ENCODE measurements at places on chromosomes 2 and 18.

- no peak for DNase-seq
Observed at GRCh38 chr2:121281694-121282093, 3.3 kb downstream of the TFCP2L1 start.

- no peak for DNase-seq
Observed at GRCh38 chr2:223050900-223051504, 988 bp upstream of the KCNE4 start.

- DNase-seq: no peak
Observed at GRCh38 chr2:81894451-81894990, 1590.0 kb upstream of the LRRTM1 start.

GRCh38 chr2:161983866-161984265, 90.1 kb downstream of the DPP4 start:
- DNase-seq: no peak

DNA sequence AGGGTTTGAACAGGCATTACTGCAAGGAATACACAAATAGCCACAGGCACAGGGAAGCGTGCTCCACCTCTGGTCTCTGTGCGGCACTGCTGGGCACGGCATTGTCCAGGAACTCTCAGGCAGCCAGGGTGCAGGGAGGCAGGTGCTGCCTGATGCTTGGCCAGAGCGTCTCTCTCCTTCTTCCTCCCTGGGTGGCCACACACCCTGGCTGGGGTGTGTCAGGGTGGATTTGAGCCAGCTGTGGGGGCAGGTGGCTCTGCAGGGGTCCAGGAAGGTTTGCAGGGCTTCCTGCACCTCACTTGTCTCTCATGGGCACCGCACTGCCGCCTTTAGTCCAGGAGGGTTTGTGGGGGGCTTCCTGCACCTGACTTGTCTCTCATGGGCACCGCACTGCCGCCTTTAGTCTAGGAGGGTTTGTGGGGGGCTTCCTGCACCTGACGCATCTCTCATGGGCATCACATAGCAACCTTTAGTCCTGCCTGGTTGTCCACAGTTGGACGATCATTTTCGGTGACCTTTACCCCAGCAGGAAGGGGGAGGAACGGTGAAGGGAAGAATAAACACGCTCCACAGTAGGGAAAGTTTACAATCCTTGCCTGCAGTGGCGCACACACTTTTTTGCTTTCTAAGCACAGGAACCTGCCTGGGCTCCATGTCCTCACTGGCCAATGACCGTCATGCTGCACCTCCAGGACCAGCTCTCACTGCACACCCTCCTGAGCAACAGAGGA, 332.9 kb downstream of the EIPR1 start:
- no peak for DNase-seq

DNA sequence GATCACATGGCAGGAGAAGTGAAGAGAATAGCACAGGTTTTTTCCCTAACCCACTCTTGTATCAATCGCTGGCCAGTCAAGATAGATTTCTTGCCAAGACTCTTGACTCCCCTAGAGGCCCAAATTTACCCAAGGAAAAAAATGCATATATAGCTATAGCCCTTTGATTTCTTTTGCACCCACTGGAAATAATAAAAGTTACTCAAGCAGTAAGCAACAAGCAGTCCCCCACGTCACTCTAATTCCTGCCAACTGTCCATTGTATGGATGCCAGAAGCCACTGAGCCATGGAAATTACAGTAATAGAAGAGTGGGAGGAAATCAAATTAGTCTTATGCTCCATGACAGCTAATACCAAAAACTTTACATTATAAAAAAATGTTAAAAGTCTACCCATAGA, 125.3 kb upstream of the SLC39A10 start:
- DNase-seq: no peak

Measured in amygdala (tissue), 56 donors.